ENCODE measurements at places on chromosomes 13 and 19. TPM values are rescaled to one million over a fixed set of nuclear protein-coding genes. Genes with fewer than 3 reads are reported as not detected.

LMTK3 gene
- 0.37 TPM for total RNA-seq

ZNF763 gene
- 0.55 TPM for total RNA-seq

YJEFN3 gene
- 1.2 TPM for total RNA-seq

MBD3L2 gene
- total RNA-seq: not detected

CCDC8 gene
- 37.2 TPM for total RNA-seq

RXFP2 gene
- total RNA-seq: not detected

HRC gene
- not detected for total RNA-seq

FCAR gene
- total RNA-seq: not detected

AZU1 gene
- not detected for total RNA-seq

KLK2 gene
- not detected for total RNA-seq

LILRB5 gene
- not detected for total RNA-seq

CPAMD8 gene
- total RNA-seq: 1.5 TPM

AKAP8 gene
- 13.5 TPM for total RNA-seq

KCNJ14 gene
- total RNA-seq: 0.37 TPM

TNFSF9 gene
- not detected for total RNA-seq

CA11 gene
- total RNA-seq: 2.1 TPM

SRRM5 gene
- not detected for total RNA-seq

EGLN2 gene
- 117 TPM for total RNA-seq

CLDN10 gene
- not detected for total RNA-seq

RGS9BP gene
- total RNA-seq: 0.22 TPM

PNMA8B gene
- 0.44 TPM for total RNA-seq

SIGLEC8 gene
- not detected for total RNA-seq

BEST2 gene
- total RNA-seq: not detected

RNF113B gene
- total RNA-seq: not detected

Measured in uterine smooth muscle cell (primary cell).